Effector CD4-positive, alpha-beta T cell (primary cell): ENCODE measurements at places on chromosomes 16 and 17.

DNA sequence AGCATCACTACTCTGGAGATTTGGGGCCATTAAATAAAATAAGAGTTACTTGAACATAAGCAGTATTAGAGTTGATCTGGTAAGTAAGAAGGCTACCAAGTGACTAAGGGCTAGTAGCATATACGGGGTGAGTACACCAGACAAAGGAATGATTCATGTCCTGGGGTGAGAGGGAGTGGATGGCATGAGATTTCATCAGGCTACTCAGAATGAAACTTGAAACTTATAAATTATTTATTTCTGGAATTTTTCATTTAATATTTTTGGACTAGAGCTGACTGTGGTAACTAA, 2.3 kb downstream of the SLFN5 start:
- no peak for DNase-seq

GRCh38 chr16:31334934-31335333, 20.0 kb upstream of the ITGAX start:
- no peak for DNase-seq

DNA sequence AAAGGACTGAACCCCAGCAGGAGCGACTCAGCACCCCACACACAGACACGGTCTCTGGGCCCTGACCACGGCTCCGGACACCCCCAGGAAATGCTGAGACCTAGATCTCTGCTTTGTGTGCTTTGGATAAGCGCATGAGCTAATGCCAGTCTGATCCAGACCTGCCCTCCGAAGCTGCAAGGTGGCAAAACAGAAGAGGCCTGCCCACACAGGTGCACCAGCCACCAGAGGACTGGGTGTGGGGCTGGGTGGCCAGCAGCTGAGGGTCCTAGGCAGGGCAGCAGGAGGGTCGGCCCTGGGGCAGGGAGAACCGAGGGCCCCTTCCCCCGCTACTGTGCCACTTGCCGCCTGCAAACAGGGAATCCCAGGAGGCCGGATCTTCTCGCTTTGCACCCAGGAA, 30.7 kb upstream of the EIF1 start:
- no peak for DNase-seq

- no peak for DNase-seq
Observed at GRCh38 chr17:6027342-6028024, 42.7 kb upstream of the WSCD1 start.

DNA sequence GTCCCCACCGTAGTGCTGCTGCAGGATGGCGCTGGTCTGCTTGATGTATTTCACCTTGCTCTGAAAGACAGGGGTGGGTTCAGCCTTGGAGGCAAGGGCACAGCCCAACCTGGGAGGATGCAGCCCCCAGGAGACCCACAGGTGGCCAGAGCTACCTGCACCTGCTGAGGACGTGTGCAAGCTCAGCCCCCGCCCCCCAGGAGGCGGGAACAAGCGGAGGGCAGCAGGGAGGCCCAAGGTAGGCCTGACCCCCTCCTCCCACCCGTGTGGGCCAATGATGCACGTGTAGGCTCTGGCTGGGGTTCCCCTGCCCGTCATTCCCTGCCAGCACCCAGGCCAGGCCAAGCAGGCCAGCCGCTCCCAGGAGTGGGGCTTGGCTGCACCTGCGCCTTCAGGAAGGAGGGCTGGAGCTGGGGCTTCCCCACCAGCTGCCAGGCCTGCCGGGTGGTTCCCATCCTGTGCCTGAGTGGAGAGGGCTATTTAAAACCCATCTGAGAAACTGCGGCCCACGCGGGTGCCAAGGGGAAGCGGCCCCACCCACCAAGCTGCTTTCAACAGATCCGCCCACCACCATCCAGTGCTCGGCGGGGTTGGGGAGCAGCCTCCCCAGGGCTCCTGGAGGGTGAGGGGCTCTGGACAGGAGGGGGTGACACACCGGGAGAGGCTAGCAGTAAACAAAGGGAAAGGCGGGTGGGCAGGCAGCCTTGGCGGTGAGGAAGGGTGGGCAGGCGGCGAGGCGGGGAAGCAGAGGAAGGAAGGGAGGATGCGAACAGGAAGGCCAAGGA, 3.8 kb downstream of the NTHL1 start:
- DNase-seq = no peak

GRCh38 chr16:88480829-88481228, 27.7 kb downstream of the ZFPM1 start:
- DNase-seq = no peak
